ENCODE measurements at places on chromosomes 7 and 10.

DNA sequence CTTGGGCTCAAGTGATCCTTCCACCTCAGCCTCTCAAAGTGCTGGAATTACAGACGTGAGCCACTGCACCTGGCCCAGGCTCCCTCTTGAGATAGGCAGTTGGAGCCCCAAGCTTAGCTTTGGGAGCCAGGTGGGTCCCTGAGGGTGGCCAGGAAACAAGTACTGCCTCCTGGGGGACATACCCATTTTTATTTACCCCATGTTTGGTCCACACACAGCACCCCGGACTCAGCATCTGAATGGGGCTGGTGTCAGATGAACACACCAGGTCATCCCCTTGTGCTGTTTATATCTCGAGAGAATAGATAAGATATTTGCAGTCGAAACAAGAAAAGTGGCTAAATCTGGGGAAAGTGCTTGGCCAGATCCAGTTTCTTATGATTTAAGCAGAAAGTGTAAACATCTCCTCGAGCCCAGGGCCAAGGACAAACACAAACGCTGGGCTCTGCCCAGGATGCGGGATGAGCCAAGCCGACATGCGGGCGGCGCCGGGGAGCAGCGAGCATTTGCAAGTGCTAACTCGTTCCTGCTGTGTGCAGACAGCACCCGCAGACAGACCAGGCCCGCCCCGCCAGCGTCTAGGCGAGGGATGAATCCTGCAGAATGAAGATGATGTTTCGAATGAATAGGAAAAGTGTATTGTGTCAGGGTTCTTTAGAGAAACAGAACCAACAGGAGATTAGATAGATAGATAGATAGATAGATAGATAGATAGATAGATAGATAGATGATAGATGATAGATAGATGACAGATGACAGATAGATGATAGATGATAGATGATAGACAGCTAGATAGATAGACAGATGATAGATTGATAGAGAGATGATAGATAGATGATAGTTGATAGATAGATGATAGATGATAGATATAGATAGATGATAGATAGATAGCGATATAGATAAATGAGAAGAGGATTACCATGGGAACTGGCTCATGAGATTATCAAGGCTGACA lies 44.4 kb upstream of the OCM2 start:
- H3K36me3 ChIP-seq: no peaks in the 10 kb centered on the region

GRCh38 chr7:39291628-39292410 lies 274.4 kb upstream of the YAE1 start:
- H3K27ac ChIP-seq: no peak overlapping the region
- no peaks in the 10 kb centered on the region for H3K36me3 ChIP-seq
- H3K4me3 ChIP-seq: no peak overlapping the region
- H3K4me1 ChIP-seq: no peaks in the 10 kb centered on the region
- peaks cover 19% of the 10 kb centered on the region for H3K27me3 ChIP-seq
- DNase-seq: no peak

- peaks cover 46% of the 10 kb centered on the region for H3K4me1 ChIP-seq
- no peak overlapping the region for H3K4me3 ChIP-seq
- no peak overlapping the region for H3K27ac ChIP-seq
- no peak for DNase-seq
- peaks cover 26% of the 10 kb centered on the region for H3K36me3 ChIP-seq
These were observed 6.2 kb downstream of the CALHM2 start for GRCh38 chr10:103445767-103446567.

- no peak overlapping the region for H3K4me3 ChIP-seq
- peaks cover 2% of the 10 kb centered on the region for H3K36me3 ChIP-seq
- H3K4me1 ChIP-seq: no peaks in the 10 kb centered on the region
- no peak for DNase-seq
- H3K27ac ChIP-seq: no peak overlapping the region
These were observed 59.8 kb downstream of the SLC16A12 start for GRCh38 chr10:89475591-89475998.

- no peaks in the 10 kb centered on the region for H3K4me1 ChIP-seq
- H3K4me3 ChIP-seq: no peak overlapping the region
- DNase-seq: no peak
- no peak overlapping the region for H3K27ac ChIP-seq
- no peaks in the 10 kb centered on the region for H3K36me3 ChIP-seq
- peaks cover 33% of the 10 kb centered on the region for H3K27me3 ChIP-seq
These were observed 28.3 kb downstream of the C10orf71 start for GRCh38 chr10:49327036-49327813.

GRCh38 chr10:128047991-128048818 lies 78.0 kb downstream of the MKI67 start:
- H3K4me3 ChIP-seq: peak overlapping the region; percentile 94
- peak overlapping the region; percentile 99 for H3K27ac ChIP-seq
- H3K27me3 ChIP-seq: no peaks in the 10 kb centered on the region

DNA sequence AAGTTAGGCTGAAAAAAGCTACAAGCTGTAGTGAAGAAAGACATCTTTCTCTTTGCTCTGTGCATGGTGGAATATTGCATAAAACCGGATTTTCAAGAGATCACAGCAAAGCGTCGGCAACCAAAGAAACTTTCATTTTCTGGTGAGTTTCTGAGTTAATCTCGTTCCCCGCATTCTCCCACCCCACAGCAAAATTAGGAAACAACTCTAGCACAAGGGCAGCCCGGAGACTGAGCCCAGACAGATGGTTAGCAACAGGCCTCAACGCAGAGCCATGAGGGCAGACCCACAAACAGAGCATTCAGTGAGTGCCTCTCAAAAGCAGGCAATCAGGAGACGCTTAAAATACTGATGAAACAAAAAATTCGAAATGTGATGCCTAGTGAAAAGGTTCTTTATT lies 396.1 kb upstream of the KLF6 start:
- H3K27me3 ChIP-seq: no peaks in the 10 kb centered on the region
- H3K36me3 ChIP-seq: no peaks in the 10 kb centered on the region
- H3K4me1 ChIP-seq: no peaks in the 10 kb centered on the region
- H3K27ac ChIP-seq: no peak overlapping the region

DNA sequence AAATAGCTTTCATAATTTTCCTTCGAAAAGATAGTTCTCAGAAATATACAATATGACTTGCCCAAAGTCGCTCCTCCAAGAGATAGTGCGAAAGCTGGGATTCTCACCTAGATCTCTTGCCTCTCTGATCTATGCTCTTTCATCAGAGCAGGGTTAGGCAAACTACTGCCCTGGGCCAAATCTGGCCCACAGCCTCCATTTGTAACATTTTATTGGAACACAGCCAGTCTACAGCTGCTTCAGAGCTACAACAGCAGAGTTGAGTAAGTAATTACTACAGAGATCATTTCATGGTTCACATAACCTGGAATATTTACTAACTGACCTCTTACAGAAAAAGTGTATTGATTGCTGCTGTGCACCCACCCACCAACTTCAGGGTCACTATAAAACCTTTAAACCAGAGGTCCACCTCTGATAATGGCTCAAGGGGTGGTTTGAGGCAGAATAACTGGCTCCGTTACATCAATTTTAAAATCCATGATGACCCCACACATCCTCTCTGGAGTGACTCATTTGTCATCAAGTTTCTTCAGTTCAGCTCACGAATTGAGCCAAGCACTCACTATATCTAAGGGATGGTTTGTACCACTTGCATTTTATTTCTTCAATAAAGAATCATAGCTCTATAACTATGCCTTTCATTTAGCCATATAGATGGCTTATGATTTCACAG lies 1019.0 kb downstream of the XPNPEP1 start:
- DNase-seq: no peak
- no peak overlapping the region for H3K27ac ChIP-seq
- H3K4me1 ChIP-seq: no peaks in the 10 kb centered on the region
- H3K27me3 ChIP-seq: no peaks in the 10 kb centered on the region

GRCh38 chr7:6393667-6394056 lies 54.1 kb downstream of the DAGLB start:
- H3K27ac ChIP-seq: peak overlapping the region; percentile 63
- no peak for DNase-seq
- H3K4me1 ChIP-seq: peaks cover 59% of the 10 kb centered on the region
- no peaks in the 10 kb centered on the region for H3K27me3 ChIP-seq

- H3K4me3 ChIP-seq: no peak overlapping the region
- no peak for DNase-seq
These were observed 108.3 kb downstream of the ANK3 start for GRCh38 chr10:60281331-60281730.

DNA sequence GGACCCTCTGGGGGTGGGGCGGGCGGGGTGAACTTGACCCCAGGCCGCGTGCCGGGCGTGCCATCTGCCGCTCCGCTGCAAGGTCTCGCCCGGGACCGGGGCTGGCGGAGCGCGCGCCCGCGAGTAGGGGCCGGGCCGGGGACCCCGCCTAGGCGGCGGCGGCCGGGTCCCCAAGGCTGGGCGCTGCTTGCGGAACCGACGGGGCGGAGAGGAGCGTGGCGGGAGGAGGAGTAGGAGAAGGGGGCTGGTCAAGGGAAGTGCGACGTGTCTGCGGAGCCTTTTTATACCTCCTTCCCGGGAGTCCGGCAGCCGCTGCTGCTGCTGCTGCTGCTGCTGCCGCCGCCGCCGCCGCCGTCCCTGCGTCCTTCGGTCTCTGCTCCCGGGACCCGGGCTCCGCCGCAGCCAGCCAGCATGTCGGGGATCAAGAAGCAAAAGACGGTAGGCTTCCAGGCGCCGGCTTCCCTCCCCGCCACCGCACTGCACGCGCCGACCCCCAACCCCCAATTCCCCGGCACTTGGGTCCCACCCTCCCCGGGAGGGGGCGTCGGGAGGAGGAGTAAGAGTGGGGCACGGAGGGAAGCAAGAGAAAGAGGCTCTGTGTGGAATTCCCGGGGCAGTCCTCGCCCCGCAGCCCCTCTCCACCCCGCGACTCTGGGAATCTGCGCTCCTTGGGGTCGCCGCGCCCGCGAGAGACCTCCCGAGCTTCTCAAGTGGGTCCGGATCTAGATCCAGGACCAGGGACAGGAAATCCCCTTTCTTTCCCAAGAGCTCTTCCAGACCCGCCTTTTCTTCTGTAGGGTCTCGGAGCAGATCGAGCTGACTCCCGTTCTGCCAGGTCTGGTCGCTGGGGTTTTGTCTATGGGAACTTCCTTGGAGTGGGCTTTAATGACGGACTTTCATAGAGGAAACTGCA lies at the start of gene PAPSS2:
Gene PAPSS2, plus strand, starts transcription at position 308 of the 913 bp plus-strand sequence. Its CDS starts 104 bp downstream, at position 412.
- H3K27me3 ChIP-seq: peaks cover 68% of the 10 kb centered on the region
- H3K27ac ChIP-seq: no peak within 1 kb of the TSS
- peaks cover 1% of the 10 kb centered on the region for H3K36me3 ChIP-seq
- peaks cover 12% of the 10 kb centered on the region for H3K4me1 ChIP-seq

GRCh38 chr7:129798616-129799349 lies 154.0 kb downstream of the UBE2H start:
- H3K27ac ChIP-seq: no peak overlapping the region
- peaks cover 20% of the 10 kb centered on the region for H3K27me3 ChIP-seq
- DNase-seq: no peak
- no peaks in the 10 kb centered on the region for H3K4me1 ChIP-seq

DNA sequence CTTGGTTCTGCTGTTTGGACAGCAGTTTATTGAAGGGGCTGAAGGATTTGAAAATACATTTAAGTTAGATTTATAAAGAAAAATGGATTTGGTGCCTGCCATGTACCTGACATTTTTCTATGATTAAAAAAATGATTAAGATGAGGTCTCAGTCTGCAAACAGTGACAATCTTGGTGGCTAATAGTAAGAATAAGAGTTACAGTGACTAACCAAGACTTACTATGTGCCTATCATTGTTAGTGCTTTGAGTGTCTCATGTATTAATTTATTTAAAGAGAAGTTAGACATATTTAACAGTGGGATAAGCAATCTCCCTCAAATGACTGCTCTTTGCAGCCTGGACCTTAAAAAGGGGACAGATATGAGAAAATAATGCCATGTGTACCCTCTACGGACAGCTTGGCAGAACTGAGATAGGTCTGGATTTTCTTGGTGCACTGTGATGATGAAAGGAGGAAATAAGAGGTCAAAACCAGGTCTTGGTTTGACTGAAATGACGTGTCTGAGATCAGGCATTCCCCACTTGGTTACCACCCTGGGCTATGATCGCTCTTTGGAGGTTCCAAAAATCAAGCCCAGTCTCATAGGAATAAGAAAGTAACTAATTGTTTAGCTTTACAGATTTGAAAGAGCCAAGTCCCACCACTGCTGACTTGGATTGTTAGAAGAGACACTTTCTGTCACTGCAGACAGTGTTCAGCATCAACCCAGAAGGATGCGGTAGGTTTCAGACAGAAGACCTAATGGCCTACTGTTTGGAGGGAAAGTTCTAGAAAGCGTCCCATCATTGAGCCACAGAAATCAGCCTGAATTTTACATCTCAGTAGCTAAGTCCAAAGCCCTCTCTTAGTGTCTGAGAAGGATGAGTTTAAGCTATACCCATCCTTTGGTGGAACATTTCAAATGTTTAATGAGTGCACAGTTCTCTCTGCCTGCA lies 2.1 kb downstream of the CASP7 start:
- peaks cover 68% of the 10 kb centered on the region for H3K4me1 ChIP-seq
- DNase-seq: no peak
- peak overlapping the region; percentile 81 for H3K4me3 ChIP-seq
- peak overlapping the region; percentile 85 for H3K27ac ChIP-seq
- no peaks in the 10 kb centered on the region for H3K27me3 ChIP-seq
- H3K36me3 ChIP-seq: peaks cover 9% of the 10 kb centered on the region

GRCh38 chr10:905503-905902 lies 26.0 kb downstream of the LARP4B start:
- peaks cover 25% of the 10 kb centered on the region for H3K36me3 ChIP-seq
- H3K4me1 ChIP-seq: peaks cover 35% of the 10 kb centered on the region
- no peak overlapping the region for H3K4me3 ChIP-seq
- no peak for DNase-seq
